Activated CD4-positive, alpha-beta T cell treated with anti-CD3 and anti-CD28 coated beads, Interleukin-2, amount 50 U/mL, for 4 hours (primary cell): ENCODE measurements at places on chromosomes 2 and 18.

DNA sequence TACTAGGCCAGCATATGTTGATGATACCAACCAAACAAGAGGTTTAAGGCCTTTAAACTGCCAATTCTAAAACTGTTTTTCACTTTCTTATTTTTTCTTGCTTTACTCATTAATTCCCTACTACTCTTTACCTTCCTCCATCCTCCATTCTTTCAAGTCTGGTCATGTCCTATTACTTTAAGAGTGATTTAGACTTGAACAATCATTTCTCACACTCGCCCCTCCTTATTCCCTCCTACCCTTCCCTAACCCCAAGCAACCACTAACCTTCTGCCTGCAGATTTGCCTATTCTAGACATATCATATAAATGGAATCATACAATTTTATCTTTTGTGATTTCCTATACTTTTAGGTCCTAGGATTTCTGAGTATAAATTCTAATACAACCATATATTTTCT is 127.7 kb downstream of the USP34 start:
- no peak for DNase-seq

DNA sequence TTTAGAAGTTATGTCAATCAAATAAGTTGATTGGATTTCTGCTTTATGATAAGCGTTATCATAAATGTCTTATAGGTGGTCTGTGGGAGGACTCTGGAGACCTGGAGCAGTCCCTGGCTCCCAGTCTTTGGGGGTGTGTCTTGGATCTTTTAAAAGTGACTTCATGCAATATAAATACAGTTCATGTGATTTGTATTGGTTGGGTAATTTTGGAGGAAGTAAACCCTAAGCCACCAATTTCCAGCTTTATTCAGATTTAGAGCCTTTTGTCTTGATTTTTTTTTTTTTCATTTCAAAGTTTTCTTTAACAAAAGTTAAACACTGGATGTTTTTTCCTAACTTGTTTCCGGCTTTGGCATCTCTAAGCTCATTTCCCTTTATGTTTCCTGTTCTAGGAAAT is 68.8 kb downstream of the MAP4K4 start:
- DNase-seq = no peak

GRCh38 chr2:217054791-217055190 is 194.9 kb upstream of the TNP1 start:
- no peak for DNase-seq

DNA sequence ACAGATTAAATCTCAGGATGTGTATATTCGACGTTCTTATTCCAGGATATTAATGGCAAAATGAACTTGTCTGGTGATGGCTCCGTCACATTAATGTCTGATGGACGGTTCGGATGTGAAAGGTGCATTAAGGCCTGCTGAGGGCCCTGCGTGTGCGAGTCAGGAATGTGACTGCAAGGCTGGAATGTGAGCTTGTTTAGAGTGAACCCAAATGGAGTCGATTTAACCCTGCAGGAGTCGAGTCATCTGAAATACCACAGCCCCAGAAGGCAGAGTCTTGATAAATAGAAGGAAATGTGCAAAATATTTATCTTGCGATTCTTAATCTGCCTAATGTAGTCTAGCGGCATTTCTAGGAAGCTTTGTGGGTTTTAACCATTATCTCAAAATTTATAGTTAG is 44.3 kb downstream of the RDH14 start:
- DNase-seq = no peak

DNA sequence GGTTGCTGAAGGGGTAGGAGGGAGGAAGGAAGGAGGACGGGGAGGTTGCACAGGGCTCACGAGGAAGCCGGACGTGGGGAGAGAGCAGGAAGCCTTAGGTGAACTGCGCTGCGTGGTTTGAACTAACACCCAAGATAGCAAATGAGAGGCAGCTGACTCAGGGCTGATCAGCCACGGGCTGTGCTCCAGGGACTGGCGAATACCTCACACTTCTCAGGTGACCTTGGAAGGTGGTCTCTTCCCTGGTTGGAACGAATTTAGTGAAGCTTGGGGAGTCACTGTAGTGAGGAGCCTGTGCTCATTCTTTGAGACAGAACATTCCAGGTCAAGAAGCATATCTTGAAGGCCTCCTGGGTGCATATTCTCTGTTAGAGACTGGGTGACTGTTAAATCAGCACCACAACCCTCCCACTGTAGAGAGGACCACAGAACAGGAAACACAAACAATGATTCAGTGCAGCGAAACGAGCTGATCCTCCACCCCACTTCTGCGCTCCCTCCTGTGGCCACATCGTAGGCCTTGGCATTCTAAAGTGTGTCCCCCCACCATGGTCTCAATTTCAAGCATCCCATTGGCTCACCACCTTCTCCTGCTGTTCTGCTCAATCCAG is 33.8 kb downstream of the TOGARAM2 start:
- DNase-seq = peak; percentile 58

- no peak for DNase-seq
Measured at GRCh38 chr2:96153991-96154431, 8.8 kb upstream of the DUSP2 start.

DNA sequence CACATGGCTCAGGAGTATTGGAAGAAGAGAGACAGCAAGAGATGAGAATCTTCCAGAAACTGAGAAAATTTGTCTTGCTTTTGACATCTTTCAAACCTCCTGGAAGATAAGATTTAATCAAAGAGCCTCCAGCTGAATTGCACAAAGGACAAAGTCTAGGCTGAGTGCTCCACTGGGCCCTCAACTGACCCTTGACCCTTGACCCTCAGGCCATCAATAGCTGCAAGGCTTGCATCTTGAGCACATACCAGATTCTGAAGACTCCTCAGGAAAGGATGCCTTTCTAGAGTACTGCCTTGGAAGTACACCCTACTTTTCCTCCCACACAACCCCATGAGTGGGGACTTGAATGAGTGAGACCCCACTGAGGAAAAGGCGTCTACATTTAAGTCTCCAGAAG is 1125.5 kb downstream of the BCL11A start:
- DNase-seq = no peak

DNA sequence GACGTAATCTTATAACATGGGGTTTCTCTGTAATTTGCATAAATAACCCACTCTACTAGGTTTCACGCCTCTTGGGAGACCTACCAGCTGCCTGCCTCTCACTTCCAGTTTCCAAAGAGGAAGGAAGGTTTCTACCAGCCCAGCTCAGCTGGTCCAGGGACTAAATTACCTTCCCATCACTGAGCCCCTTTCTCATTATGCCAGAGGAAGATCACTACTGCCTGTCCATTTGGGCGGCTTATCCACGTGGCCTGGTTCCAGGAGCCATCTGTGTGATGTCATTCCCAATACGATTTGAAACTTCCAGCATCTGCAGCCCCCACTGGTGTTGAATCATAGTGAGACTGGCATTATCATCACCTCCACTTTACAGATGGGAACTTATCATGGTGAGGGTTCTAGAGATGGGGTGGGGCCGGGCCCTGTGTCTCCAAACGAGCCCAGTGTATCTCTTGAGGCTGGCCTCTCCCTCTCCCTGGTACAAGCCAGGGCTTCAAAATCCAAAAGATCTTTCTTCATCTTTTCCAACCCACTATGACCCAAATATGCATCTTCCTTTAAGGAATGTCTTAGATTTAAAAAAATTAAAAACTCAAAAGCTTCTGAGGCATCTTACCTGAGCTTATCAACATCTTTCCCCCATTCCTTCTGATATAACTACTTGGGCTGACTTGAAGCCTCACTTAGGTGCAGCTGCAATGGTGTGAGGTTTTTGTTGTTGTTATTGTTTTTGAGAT is 140.8 kb downstream of the DDX1 start:
- DNase-seq = no peak
